Retinal pigment epithelial cell (primary cell): ENCODE measurements at places on chromosomes 2 and 18.

GRCh38 chr2:65071499-65072180 is 15.4 kb downstream of the CEP68 start:
- no peak for DNase-seq

- DNase-seq: no peak
Measured at GRCh38 chr2:9649261-9649660, 18.5 kb upstream of the YWHAQ start.

GRCh38 chr2:16660556-16660955 is 5.1 kb downstream of the CYRIA start:
- DNase-seq: no peak

GRCh38 chr18:42778445-42779042 is 336.9 kb downstream of the RIT2 start:
- DNase-seq: no peak

DNA sequence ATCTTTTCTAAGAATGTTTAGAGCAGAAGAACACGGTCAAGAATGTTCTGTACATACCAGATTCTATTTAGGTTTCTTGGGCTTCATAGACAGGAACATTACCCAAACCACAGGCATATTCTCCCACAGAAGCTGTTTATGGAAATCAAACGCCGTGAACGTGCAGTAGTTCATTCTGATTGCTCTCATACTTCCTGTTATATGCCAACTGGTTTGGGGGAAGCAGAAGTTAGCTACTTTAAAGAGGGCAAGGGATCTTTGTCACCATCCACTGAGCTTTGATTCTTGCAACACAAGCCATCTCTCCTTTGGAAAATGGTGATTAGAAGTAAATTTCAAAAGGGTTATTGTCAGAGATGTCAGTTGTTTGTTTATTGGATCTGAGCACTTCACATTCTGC is 182.2 kb upstream of the NRP2 start:
- no peak for DNase-seq

DNA sequence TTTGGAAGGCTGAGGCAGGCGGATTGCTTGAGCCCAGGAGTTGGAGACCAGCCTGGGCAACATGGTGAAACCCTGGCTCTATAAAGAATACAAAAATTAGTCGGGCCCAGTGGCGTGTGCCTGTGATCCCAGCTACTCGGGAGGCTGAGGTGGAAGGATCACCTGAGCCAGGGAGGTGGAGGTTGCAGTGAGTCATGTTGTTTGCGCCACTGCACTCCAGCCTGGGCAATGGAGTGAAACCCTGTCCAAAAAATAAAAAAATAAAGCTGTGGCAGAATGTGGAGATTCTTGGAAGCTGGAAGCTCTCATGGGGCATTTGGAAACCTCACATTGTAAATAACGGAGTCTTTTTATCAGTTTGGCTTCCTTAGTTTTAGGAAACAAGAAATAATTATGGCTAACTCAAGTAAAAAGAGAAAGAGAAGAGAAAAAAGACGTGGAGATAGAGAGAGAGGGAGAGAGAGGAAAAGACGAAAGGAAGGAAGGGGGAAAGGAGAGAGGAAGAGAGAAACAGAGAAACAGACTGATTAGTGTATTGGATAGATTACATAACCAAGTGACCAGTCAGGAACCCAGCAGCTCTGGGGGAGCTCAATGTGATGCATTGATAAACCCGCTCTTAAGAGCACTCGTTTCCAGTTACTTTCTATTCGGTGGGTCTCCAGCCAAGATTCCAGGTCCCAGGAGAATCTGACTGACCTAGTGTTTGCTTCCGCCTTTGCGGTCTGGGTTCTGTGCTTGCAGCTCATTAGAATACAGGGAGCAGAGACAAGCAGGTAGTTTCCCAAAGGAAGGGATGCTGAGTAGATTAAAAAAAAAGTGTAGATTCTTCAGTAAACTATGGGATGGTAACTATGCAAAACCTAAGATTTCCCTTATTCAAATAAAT is 1.1 kb upstream of the SPAST start:
- no peak for DNase-seq
